ENCODE measurements at places on chromosomes 5 and 9. TPM values are rescaled to one million over a fixed set of nuclear protein-coding genes. Genes with fewer than 3 reads are reported as not detected.

The PRLR gene
- 7.9 TPM for total RNA-seq

DNA sequence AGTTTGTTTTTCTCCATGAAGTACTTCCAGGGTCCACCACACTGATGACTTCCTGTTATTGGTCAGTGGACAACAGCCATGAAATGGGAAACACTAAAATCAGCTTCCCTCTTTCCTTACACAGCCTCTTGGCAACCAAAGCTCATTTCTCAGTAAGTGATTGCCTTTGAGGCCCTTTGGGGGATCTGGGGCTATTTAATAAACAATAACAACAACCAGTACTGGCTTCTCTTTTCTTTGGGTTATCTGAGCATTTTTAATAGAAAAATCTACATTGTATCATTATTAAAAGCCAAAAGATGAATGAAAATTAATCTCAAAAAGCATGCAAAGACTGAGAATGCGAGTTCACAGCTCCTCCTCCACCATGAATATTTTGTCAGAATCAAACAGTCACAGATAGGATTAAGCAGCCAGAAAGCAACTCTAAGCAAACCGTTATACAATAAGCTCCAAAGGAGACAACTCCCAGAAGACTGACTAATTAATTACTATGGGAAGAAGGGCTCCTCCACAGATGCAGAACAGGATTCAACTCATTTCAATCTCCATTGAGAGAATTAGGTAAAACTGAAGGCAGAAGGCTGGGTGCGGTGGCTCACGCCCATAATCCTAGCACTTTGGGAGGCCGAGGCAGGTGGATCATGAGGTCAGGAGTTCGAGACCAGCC is 68.3 kb downstream of the SERINC5 start:
- no peak for DNase-seq

GRCh38 chr9:128921881-128922763 is 1.3 kb downstream of the PHYHD1 start:
- DNase-seq, result peak; percentile 67

DNA sequence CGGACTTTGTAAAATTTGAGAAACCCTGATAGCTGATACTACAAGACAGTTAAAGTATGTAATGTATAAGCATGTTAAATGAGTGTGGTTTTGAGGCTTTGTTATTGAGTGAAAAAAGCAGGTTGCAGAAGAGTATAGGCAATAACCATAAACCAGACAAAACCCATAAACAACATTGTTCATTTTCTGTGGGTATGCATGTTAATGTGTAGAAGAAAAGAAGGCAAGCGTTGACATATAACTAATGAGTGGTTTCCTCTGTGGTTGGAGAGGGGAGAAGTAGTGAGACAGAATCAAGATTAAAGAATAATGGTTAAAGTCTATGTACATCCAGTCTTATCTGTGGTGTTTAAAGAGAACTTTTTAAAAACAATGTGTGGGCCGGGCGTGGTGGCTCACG is 26.2 kb downstream of the RAD23B start:
- no peak for DNase-seq

- no peak for DNase-seq
Observed at GRCh38 chr5:174741352-174741751, 17.0 kb downstream of the MSX2 start.

Data from body of pancreas (tissue), 4 donors.